ENCODE measurements at places on chromosomes 3 and 15.

- no peak for DNase-seq
Measured at GRCh38 chr3:137692803-137693431, 71.2 kb upstream of the SOX14 start.

DNA sequence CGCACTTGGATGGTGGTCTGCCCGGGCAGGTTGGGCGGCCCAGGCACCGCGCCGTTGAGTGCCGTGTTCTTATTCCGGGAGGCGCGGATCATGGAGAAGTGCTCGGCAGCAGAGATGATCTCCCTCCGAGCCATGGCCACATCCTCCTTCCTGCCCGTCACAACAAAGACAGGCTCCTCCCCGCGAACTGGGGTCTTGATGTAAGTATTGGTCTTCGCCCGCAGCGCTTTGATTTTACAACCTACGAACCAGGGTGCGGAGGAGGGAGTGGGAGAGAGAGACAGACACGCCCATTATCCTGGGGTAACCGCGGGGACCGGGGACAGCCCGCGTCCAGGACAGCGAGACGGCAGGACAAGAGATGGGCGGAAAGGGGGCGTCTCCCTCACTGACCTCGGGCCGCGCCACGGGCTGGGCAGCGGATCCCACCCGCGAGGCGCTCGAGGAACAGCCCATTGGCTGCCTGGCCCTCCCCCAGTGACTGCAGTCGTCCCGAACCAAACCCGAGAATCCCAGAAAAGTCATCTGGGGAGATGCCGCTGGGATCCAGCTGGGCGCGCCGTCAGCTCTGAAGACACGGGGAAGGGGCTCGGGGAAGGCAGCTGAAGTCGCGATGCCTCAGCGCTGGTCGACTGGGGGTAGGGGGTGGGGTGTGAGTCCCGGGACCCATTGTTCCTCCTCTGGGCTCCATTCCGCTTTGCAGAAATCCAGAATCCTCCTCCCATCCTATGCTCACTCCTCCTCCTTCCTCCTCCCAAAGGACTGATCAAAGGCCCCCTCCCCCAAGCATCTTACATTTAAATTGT is 1.2 kb downstream of the MEX3B start:
- peak; percentile 24 for DNase-seq

GRCh38 chr3:145191543-145191942 is 969.4 kb downstream of the PLOD2 start:
- DNase-seq, result no peak

DNA sequence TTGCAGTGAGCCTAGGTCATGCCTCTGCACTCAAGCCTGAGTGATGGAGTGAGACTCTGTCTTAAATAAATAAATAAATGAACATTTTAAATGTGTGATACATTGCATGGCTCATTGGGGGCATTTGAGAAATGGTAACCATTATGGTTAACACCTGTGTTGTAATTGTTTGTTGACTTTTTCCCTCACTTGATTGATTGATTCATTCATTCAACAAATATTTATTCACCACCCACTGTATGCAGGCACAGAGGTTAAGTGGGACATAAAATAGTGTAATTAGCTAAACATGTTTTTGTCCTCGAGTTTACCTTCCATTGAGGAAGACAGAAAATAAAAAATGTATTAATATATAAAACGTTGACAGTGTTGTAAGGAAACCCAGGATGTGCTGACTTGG is 127.1 kb upstream of the ANKRD28 start:
- no peak for DNase-seq
